ENCODE measurements at places on chromosomes 7 and 10.
A peak's percentile ranks its signal among the peaks of the same experiment; 100 is the strongest.

DNA sequence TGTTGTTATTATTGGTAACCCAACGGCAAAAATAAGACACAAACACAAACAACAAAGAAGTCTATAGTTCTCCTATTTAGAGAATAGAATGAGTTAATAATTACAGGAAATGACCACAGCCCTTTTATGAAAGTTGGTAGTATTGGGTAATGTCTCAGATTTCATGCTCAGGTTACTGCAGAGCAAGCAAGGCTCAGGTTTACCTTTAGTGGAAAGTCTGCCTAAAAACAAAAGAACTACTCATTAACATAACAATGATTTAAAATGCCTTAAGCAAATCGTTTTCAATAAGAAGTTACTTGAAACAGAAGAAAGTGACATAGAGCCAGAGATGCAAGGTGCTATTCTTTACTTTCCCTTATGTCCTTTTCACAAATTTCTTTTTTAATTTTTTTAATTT lies 441.2 kb downstream of the PLXDC2 start:
- DNase-seq = no peak

- no peak for DNase-seq
Measured at GRCh38 chr10:62960416-62960815, 144.2 kb upstream of the EGR2 start.

- DNase-seq = peak; percentile 92
Measured at GRCh38 chr7:138981332-138982203, at the start of gene KIAA1549. TSS of gene KIAA1549 (minus strand) at chr7:138981389. CDS start at chr7:138981269, 120 bp downstream.

DNA sequence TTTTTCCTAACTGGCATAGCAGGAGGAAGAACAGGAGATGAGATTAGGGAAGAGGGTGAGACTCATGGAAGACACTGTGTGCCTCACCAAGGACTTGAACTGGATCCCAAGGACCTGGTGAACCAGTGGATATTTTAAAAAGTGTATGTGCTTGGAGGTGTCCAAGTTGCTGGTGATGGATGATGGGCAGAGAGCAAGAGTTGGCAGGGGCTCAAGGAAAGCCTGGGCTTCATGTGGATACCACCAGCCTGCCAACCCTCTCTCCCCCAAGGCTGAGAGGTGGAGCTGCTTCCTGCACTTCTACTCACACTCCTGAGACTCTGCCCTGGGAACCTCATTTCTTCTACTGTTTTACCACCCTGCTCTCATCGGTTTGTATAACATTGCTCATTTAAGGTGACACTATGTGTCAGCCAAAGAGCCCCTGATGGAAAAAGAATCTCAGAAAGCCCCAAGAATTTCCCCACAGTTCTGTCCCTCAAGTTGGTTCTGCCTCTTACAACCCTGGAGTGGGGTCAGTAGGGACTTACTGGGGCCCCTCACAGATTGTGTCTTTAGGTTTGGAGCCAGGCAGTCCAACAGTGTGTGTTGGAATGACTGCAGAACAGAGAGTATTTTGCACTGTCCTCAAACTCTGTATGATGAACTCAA lies 56.2 kb upstream of the PDCD4 start:
- no peak for DNase-seq

GRCh38 chr10:11869743-11870460 lies 46.7 kb downstream of the PROSER2 start:
- no peak for DNase-seq

GRCh38 chr10:24375510-24375909 lies 166.6 kb downstream of the KIAA1217 start:
- DNase-seq = no peak

DNA sequence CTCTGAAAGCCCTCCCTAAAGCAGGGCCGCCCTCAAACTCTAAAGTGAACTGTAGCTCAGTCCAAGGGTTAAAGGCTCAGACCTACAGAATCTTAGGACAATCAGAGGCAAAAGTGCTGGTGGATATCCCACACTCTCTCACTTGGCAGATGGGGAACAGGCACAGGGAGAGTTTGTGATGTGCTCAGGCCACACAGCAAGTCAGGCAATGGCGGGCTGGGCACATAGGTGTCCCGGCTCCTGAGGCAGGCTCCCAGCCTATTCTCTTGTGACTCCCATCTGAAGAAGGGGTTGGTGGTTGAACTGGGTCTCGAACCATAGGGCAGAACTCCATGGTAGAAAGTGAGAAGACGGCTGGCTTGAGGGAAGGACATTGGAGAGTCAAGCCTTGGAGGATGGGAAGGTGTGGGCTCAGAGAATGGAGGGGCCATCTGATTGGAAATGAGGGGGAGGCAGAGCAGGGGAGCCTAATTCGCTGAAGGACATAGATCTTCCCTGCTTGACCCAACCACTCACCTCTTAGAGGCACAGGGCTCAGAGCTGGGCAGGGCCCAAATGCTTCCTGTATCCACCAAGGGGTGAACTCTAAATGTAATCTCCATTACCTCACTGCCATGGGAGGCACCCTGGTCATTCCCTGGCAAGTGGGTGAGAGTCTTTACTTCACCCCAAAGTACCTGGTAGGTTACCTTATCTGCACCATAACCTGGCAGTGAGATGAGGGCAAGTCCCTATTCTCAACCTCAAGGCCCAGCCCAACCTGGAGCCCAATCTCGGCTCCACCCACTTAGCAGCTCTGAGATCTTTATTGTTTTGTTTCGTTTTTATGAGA lies 4.9 kb upstream of the ZMIZ1 start:
- no peak for DNase-seq

Measured in hepatocyte (in vitro differentiated cells).